ENCODE measurements at places on chromosomes 5 and 9.

DNA sequence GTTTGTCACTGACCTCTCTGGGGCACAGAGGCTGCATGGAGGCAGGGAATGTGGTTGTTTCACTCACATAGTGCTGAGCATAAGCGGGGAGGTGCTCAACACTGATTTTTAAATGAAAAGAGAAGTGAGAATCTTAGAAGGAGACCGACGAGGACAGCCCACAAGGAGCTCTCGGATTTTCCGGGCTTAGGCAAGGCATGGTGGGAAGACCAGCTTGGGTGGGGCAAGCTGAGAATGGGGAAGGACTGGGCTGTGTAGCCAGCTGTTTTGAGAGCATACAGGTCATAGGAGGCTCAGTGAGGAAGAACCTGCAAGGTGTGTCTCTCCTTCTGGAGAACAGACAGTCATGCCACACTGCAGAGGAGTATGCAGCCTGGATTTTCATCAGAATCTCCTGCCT is 86.0 kb upstream of the TNFSF8 start:
- DNase-seq = no peak

- no peak for DNase-seq
Observed at GRCh38 chr5:111779922-111780292, 22.9 kb upstream of the NREP start.

DNA sequence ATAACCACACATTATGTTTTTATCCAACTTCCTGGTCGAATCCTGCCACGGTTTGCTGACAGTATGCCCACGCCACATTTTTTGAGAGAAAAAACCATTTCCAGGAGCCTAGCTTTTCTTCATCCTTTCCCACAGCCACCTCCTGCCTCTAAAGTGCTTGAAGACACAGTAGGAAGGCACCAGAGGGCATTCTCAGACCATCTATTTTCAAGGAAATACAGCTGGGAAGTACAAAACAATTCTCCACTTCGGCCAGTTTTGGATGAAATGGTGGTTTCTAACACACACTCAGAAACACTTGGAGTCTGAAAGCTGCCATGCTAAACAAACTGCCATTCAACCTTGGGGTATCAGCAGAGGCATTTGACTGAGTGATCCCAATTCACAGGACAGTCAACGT is 86.3 kb upstream of the RPS23 start:
- no peak for DNase-seq

- no peak for DNase-seq
Observed at GRCh38 chr9:134652291-134653225, 11.0 kb downstream of the COL5A1 start.

DNA sequence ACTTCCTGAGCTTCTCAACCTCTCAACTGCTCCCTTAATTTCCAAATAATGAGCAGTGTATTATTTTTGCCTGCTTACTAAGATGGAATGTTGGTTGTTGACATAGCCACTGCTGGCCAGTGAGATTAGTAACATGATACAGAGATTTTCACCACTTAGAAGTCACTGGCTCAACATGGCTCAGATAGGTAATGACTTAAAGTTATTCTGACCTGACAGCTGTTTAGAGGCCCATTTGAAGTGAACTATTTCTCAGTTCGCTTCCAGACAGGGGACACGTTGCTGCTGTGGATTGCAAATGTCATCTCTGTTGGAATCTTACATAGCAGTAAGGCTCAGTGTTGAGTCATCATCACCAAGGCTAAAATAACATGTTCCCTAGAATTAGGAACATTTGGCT is 490.2 kb downstream of the TLE4 start:
- peak; percentile 58 for DNase-seq

DNA sequence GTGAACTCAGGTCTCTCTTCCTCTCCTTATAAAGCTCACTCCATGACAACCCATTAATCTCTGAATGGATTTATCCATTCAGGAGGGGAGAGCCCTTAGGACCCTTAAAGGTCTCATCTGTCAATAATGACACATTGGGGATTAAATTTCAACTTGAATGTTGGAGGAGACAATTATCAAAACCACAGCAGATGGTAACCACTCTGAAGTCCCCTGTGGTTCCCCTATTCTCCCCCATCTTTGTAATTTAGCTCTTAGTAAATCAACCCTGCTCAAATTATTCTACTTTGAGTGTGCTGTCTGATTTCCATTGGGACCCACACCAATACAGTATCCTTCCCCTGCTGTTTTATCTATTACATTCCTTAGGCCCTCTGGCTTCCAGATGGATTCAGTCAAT is 72.0 kb upstream of the RAI14 start:
- DNase-seq = peak; percentile 76

- no peak for DNase-seq
Observed at GRCh38 chr5:42745856-42746255, 10.8 kb upstream of the CCDC152 start.

DNA sequence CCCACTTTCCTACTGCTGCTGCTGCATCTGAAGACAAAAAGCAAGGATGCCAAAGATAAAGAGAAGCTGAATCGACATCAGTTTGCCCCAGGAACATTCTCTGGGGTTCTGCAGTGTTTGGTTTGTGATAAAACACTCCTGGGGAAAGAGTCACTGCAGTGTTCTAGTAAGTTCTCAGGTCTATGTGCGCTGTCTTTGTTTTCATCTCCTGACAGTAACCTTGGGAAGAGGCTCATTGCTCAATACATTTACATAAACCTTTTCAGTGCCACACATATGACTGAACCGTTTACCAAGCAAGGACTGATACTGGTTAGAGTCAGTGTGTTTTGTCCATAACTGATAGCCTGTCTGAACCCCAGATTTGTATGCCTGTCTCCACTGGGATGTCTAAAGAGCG is 232.1 kb downstream of the ARHGEF28 start:
- DNase-seq = no peak

GRCh38 chr5:75335952-75336614 is 937 bp upstream of the HMGCR start:
- peak; percentile 84 for DNase-seq

DNA sequence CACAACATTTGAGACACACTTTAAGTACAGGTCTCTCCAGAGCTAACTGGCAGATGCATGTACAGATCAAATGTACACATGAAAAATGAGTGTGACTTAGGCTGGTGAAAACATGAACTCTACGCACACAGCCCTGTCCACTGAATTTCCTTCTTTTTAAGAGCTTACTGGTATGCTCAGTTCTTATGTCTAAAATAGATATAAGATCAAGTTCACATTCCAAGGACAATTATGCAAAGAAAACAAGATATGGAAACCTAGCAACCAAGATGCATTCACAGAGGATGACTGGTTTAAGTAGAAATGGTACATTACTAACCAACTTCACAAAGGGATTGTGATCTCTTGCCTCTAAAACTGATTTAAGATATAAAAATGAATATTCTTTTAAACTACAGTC is 56.7 kb downstream of the TLE1 start:
- DNase-seq = no peak

- no peak for DNase-seq
Observed at GRCh38 chr9:105243015-105243686, 1.3 kb upstream of the SLC44A1 start.

DNA sequence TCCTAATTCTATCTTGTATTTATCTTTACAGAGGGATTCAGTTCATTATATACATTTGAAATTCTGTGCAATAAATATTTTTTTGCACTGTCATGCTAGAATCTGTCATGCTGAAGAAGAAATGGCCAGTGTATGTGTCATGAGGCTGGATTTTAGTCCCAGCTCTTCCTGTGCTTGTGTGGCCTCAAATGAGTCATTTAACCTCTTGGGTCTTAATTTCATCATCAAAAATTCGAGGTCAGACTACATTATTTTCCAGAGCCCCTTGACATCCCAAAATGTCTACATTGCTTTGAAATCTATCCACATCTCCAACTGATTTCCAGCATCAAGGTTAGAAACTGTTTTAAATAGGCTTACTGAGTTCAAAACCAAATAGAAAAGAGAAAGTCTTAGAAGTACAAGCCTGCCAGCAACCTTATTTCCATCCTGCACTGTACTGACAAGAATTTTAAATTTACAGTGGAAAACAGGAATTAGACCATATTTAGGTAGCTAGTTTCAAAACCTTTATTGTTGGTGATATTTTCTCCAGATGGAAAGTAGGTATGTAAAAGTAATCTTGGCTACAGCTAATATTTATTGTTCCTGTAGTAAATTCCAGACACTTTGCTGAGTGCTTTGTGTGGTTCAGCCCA is 96.7 kb upstream of the MAMDC2 start:
- DNase-seq = no peak

- DNase-seq = no peak
Observed at GRCh38 chr5:56415356-56415765, 182.2 kb upstream of the ANKRD55 start.

- DNase-seq = no peak
Observed at GRCh38 chr5:54226215-54226614, 84.2 kb downstream of the ARL15 start.

DNA sequence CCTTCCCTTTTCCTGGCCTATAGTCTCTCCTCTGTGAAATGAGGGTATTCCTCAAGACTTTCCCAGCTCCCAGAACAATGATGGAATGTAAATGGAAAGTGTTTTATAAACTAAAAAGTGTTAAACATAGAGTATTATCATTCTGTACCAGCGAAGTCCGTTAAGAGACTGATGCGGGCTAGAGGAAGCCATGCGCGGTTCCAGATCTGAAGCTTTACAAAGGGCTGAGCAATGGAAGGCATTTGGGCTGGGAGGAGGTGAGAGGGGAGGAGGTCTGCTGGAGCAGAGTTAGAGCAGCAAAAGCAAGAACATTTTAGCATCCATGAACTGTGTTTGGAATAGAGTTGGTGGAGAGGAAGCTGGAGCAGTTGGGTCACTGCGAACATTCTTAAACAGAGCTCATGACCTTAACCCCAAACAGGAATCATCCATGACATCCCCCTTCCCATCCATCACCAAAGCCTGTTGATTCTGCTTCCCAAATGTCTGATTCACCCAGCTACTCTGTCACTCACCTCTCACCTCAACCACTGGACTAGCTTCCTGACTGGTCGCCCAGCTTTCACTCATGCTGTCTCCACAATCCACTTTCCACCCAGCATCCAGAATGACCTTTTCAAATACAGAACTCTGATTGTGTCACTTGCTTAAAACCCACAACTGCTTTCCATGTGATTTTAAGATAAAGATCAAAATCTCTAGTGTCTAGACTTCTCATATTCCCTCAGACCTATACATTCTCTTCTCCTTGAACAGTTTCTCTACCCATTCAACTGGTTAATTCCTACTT is 37.1 kb downstream of the CDK5RAP2 start:
- no peak for DNase-seq

DNA sequence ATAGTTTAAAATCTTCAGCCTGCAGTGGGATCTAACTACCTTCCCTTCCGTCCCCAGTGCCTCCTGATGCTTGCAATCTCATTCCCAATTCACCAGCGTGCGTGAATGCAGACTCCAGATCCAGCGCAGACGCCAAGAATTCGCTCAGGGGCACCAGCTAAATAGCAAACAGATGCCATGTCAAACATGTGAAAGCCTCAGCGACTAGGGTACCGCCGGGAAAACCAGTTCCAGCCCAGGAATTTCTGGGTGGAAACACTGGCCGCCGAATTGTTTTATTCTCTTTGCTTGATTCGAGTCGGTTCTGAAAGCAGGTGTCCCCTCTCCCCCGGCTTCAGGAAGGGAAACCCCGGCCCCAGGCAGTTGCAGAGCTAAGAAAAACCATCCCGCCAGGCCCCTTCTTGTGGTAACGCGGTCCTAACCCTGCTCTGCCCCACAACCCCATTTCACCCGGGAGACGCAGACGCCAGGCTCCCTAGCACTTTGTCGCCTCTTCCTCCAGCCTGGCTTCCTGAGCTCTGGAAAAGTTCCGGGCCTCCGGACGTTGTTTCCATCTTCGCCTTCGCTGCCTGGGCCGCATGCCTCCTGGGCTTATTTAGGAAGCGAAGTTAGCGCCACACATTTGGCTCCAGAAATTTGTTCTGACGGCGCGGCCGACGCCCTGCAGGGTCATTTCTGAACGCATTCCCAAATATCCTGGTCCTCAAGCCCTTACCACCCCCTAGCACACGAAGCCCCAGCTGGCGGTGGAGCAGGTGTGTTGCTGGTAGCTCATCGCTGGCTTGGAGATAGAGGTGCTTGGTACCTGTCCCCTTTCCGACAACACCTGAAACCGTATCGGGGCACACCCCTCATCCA is 665 bp upstream of the LVRN start:
- DNase-seq = no peak

DNA sequence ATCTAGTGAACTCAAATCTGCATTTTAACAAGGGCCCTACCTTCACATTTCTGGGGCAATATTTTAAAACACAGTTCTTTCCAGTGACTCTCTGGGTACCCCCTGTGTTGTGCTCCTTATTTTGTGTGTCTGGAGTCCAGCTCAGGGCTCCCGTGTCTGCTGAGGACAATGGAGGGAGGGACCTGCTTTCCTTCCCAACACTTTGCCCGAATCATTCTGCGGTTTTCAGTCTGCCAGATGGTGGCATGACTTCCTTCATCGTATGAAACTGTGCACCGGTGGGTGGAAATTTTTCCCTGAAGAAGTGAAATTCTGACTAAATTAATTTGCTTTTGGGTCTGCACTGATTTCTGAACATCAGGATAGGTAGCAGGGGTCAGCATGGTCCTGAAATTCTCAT is 153.6 kb upstream of the CD180 start:
- peak; percentile 60 for DNase-seq

DNA sequence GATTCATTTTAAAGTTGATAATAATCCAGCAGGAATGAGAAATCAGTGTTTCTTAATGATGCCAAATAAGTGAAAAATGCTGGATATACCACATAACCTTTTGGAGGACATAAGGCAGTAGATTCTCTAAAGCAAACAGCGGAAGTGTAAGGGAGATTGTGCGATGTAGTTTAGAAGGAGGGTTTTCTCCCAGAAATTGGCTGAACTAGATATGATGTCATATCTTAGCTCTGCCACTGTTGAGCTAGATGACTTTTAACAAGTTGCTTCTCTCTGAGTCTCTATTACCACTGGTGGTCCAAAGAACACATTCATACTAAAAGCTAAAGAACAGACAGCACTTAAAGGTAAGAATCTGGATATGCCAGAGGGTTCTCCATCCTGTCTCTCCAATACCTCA is 107.0 kb downstream of the NR6A1 start:
- no peak for DNase-seq

DNA sequence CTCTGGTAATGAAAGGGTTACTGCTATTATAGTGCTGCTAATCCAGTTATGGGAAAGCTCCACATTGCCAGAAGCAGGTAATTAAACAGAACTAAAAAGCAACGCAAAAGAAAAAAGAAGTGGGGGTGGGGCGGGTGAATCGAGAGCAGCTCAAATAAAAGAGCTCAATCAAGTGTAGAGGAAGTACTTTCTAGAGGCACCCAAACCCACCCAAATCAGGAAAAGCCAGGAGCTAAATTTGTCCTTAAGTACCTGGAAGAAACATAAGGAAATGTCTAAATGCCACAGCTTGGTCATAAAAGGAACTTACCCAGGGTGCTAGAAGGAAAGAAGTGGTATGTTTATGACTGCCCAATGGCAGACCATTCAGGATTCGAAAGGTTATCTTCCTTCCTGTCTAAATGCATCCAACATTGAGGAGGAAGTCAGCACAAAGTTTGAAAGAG is 2.4 kb upstream of the RNF145 start:
- DNase-seq = peak; percentile 25

DNA sequence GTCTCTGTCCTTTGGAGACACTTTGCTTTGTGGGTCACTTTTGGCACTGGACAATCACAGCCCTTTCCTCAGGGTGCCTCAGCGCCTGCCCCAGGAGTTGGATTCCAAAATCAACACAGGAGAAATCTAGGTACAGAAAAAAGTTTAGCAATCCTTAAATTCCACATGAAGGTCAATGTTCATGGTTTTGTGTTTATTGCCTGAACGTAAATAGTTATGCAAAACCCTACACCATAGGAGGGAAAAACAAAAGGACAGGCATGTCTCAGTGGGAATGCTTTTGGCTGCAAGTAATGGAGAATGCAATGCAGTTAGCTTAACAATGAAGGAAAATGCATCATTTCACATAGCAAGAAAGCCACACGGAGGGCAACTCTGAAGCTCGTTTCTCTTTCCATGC is 6.5 kb upstream of the HMCN2 start:
- no peak for DNase-seq
